ENCODE measurements at places on chromosomes 2 and 18.
A peak's percentile ranks its signal among the peaks of the same experiment; 100 is the strongest.

- DNase-seq, result no peak
- no peaks in the 10 kb centered on the region for H3K27me3 ChIP-seq
- no peaks in the 10 kb centered on the region for H3K4me1 ChIP-seq
- no peaks in the 10 kb centered on the region for H3K36me3 ChIP-seq
- H3K4me3 ChIP-seq, result peak overlapping the region; percentile 39
These were observed 48.1 kb upstream of the CNOT11 start for GRCh38 chr2:101204400-101205115.

- H3K4me3 ChIP-seq, result no peak overlapping the region
- no peak for DNase-seq
- peaks cover 9% of the 10 kb centered on the region for H3K4me1 ChIP-seq
- H3K36me3 ChIP-seq, result no peaks in the 10 kb centered on the region
These were observed 106.9 kb downstream of the CDK15 start for GRCh38 chr2:201913201-201913600.

- peaks cover 5% of the 10 kb centered on the region for H3K4me1 ChIP-seq
- no peaks in the 10 kb centered on the region for H3K36me3 ChIP-seq
- H3K4me3 ChIP-seq, result no peak overlapping the region
- no peak for DNase-seq
These were observed 26.7 kb downstream of the CTLA4 start for GRCh38 chr2:203894262-203894661.

GRCh38 chr18:25533218-25533617, 181.3 kb upstream of the ZNF521 start:
- no peak for DNase-seq
- no peaks in the 10 kb centered on the region for H3K27me3 ChIP-seq
- H3K4me1 ChIP-seq, result no peaks in the 10 kb centered on the region
- no peaks in the 10 kb centered on the region for H3K36me3 ChIP-seq
- no peak overlapping the region for H3K27ac ChIP-seq

- DNase-seq, result peak; percentile 39
- H3K36me3 ChIP-seq, result no peaks in the 10 kb centered on the region
- H3K27me3 ChIP-seq, result no peaks in the 10 kb centered on the region
- peaks cover 30% of the 10 kb centered on the region for H3K4me1 ChIP-seq
- peak overlapping the region; percentile 67 for H3K27ac ChIP-seq
These were observed 38.8 kb downstream of the EPHA4 start for GRCh38 chr2:221533299-221533698.

- H3K4me3 ChIP-seq, result no peak overlapping the region
- H3K4me1 ChIP-seq, result no peaks in the 10 kb centered on the region
- DNase-seq, result no peak
- no peaks in the 10 kb centered on the region for H3K36me3 ChIP-seq
- H3K27ac ChIP-seq, result no peak overlapping the region
- peaks cover 37% of the 10 kb centered on the region for H3K27me3 ChIP-seq
These were observed 214.3 kb upstream of the NXPH2 start for GRCh38 chr2:138994502-138994901.

Data from MCF 10A (cell line).